A673 (cell line): ENCODE measurements at places on chromosomes 5 and 9.

GRCh38 chr9:99249619-99250018 lies 27.5 kb downstream of the SEC61B start:
- H3K4me1 ChIP-seq = no peaks in the 10 kb centered on the region
- no peak overlapping the region for H3K27ac ChIP-seq
- no peaks in the 10 kb centered on the region for H3K27me3 ChIP-seq
- no peak for DNase-seq

GRCh38 chr5:147095740-147096139 lies 139.1 kb upstream of the STK32A start:
- no peak overlapping the region for H3K4me3 ChIP-seq
- no peak for DNase-seq
- no peak overlapping the region for H3K27ac ChIP-seq

- no peaks in the 10 kb centered on the region for H3K36me3 ChIP-seq
- DNase-seq = peak; percentile 42
- no peak overlapping the region for H3K4me3 ChIP-seq
- H3K27ac ChIP-seq = no peak overlapping the region
Observed at GRCh38 chr5:31717561-31717960, 78.6 kb downstream of the PDZD2 start.

DNA sequence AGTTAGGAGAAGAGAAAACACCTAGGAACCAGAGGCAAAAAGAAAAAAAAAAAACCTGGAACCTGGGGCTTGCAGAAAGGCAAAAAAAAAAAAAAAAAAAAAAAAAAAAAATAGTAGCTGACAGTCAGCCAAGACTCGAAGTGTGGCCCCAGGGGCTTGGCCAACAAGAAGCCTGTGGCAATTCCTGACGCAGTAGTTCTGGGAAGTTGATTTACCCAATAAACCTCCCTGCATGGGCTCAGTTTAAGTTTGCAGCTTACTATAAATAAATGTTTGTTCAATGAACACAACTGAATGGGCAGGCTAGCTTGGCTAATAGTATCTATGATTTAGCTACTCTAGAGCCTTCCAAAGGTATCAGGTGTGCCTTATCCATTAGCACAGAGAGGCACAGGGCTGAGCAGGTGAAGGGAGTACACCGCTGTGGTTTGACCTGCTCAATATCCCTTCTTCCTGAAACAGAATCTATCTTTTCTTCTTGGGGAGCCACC lies 21.3 kb upstream of the GLRX start:
- no peak overlapping the region for H3K27ac ChIP-seq
- H3K27me3 ChIP-seq = no peaks in the 10 kb centered on the region
- DNase-seq = no peak

GRCh38 chr5:154455585-154455984 lies 9.8 kb downstream of the SAP30L start:
- DNase-seq = no peak
- no peaks in the 10 kb centered on the region for H3K4me1 ChIP-seq
- no peak overlapping the region for H3K27ac ChIP-seq
- H3K36me3 ChIP-seq = peaks cover 37% of the 10 kb centered on the region

- H3K27me3 ChIP-seq = no peaks in the 10 kb centered on the region
- no peak overlapping the region for H3K4me3 ChIP-seq
- peaks cover 17% of the 10 kb centered on the region for H3K4me1 ChIP-seq
- H3K27ac ChIP-seq = peak overlapping the region; percentile 62
Observed at GRCh38 chr9:72857624-72857996, 95.2 kb downstream of the ALDH1A1 start.

- H3K27ac ChIP-seq = no peak overlapping the region
- DNase-seq = no peak
- peaks cover 3% of the 10 kb centered on the region for H3K36me3 ChIP-seq
- no peaks in the 10 kb centered on the region for H3K4me1 ChIP-seq
Observed at GRCh38 chr9:134768709-134769351, 111.8 kb upstream of the FCN2 start.

GRCh38 chr5:82364497-82364896 lies 86.3 kb upstream of the RPS23 start:
- peaks cover 15% of the 10 kb centered on the region for H3K27me3 ChIP-seq
- H3K36me3 ChIP-seq = no peaks in the 10 kb centered on the region
- H3K4me1 ChIP-seq = no peaks in the 10 kb centered on the region
- peak; percentile 41 for DNase-seq

DNA sequence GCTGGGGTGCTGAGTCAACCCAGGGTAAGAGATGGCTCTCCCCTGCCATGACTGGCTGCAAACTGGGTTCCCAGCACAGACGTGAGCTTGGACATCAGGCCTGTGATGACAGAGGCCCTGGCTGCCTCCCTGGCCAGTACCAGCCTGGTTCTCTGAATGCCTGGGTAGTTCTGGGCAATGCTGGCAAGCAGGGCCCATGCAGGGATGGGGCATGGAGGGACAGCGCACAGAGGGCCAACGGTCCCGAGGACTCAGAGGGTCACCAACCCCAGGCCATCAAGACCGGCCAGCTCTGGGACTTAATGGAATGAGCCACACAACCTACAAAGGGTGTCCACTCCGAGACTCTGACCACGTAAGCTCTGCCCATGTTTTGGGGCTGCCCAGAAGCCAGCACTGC lies 241.4 kb downstream of the FSTL4 start:
- H3K36me3 ChIP-seq = no peaks in the 10 kb centered on the region
- no peaks in the 10 kb centered on the region for H3K4me1 ChIP-seq
- no peak overlapping the region for H3K4me3 ChIP-seq

DNA sequence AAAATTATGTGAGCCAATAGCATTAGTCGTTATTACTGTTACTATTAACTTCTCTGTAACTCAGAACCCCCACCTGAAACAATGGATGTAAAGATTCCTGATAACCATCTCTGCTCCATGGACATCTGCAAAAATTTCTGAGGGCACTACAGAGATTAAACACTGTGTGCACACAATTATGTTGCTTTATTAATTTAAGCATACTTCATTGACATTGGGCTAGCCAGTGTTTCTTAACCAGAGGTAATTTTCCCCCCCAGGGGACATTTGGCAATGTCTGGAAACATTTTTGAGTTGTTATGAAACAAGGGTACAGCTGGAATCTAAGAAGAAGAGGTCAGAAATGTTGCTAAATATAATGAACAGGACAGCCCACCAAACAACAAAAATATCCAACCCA lies 19.3 kb downstream of the SLIT3 start:
- no peaks in the 10 kb centered on the region for H3K4me1 ChIP-seq
- H3K36me3 ChIP-seq = no peaks in the 10 kb centered on the region
- H3K4me3 ChIP-seq = no peak overlapping the region
- no peak for DNase-seq
